Endothelial cell (in vitro differentiated cells): ENCODE measurements at places on chromosomes 7 and 10.

DNA sequence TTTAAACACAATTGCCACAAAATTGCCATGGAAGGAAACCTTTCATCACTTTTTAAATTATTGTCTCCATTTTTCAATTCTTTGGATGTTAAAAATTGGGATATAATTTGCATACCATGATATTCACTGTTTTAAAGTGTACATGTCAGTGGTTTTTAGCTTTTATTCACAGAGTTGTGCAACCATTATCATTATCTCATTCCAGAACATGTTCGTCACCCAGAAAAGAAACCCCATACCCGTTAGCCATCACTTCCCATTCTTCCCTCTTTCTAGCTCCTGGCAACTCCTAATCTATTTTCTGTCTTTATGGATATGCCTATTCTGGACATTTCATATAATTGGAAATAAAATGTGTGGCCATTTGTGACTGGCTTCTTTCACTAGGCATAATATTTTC, 260.3 kb upstream of the FERD3L start:
- no peak for DNase-seq

DNA sequence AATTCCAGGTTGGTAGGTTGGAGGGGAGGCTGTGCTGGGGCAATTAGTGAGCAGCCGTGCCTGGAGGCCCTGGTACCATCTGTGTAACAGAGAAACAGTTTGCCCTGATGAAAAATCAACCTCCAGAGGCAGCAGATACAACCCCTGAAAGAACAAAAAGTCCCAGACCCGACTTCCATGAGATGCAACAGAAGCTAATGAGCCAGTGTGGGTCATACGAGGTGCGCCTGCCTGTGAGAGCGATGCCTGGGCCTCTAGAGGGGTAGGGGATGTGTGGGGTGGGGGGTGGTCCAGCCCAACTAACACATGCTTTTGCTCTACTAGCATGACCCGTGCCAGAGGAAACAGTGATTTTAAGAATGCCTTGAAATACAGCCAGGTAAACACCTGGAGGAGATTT, 39.3 kb downstream of the CELF2 start:
- DNase-seq, result no peak

DNA sequence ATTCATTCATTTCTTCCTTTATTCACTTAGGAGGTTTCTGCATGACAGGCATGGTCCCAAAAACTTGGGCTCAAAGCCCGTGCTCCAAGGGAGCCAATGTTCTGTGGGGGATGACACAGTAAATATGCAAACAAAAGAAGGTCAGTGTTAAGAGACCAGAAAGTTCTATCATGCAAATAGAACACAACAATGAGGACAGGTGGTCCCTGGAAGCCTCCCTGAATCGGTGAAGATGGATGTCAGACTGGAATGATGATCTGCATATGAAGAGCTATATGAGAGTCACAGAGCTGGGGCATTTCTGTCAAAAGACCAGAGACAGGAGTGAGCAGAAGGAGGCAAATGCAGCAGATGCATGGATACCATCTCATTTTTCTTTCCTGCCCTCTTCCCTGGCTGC, 129.0 kb downstream of the ABCA13 start:
- no peak for DNase-seq

DNA sequence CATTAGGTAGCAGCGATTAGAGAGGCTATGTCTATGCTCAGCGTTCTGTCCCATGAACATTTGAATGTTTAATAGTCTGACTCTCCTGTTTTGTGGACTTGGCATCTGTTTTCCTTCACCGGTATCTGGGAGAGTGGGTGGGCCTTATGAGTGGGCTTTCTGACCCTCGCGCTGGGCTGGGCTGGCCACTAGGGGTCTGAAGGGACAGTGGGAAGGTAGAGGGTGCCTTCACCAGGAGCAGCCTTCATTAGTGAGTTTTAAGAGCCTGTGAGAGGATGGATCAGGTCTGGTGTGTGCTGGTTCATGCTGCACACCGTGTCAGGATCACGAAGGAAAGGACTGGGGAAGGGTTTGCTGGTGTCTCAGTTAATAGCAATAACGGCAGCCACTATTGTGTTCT, 33.4 kb downstream of the DCLRE1A start:
- DNase-seq, result peak; percentile 59

DNA sequence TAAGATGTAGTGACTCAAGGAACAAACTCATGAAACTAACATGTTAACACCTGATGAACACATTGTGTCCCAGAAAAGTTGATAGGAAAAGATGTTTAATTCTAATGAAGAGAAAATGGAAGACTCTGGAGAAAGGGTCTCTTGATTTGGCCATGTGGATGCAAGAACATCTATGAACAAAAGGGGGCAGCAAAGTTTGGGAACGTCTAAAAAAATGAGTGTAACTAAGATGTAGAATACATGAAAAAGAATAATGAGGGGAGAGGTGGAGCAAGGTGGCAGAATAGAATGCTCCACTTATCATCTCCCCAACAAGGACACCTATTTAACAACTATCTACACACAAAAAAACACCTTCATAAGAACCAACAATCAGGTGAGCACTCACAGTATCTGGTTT, 805.1 kb downstream of the TNS3 start:
- DNase-seq, result no peak
